Muscle of back (tissue), 13 donors: ENCODE measurements at places on chromosomes 3 and 15.

- no peak for DNase-seq
Observed at GRCh38 chr3:14831916-14832450, 13.2 kb downstream of the FGD5 start.

DNA sequence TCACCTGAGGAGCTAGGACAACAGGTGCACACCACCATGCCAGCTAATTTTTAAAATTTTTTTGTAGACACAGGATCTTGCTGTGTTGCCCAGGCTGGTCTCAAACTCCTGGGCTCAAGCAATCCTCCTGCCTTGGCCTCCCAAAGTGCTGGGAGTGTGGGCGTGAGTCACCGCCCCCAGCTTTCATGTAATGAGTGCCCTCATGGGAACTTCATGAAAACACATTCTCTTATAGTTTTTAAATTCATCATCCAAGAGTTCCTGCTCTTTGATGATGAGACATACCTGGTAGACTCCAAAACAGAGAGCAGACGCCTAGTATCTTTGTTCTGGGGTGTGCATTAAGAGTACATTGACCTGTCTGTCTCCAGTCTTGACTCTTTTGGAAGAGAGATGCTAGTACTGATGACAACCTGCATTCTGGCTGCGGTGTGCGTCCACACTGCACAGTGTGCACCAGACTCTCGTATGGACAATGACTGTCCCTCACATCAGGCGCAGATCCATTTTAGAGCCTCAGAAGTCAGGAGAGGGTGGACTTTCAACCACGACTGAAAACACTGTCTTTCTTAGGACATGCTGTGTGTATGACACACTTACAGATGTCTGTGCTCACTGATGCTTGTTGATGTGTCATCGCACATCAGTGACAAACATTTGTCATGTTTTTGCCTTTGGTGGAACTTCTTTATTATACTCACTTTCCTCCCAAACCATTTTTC is 2.0 kb downstream of the NRROS start:
- DNase-seq, result no peak

DNA sequence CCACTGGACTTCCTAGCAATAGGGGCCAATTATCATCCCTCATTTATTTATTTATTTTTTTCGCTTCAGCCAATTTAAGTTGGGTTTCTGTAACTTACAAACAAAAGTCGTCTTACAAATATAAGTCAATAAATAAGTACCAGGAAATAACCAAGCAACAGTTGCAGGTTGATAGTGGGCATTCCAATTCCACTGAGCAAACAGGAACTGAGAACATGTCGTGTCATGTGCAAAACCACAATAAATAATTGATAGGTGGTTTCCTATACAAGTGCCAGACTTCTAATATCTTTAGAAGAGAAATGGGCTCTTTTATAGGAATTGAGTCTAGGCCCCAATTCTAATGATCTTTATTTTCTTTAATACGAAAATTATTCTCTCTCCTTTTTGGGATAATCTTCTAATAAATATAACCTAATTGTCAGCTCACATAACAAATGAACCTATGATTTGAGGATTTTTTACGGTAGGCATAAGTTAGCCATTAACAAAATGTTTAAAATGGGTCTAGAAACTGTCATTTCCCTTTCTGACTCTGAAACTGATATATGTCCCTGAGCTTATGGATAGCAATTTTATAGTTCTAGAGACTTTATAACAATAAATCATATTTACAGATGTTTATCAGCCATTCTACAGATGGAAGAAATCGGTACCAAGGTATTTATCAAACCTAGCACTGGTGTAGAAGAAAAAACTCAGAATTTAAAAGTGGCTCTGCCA is 571.8 kb downstream of the FOXP1 start:
- DNase-seq, result no peak

- no peak for DNase-seq
Observed at GRCh38 chr3:42189001-42189460, 77.0 kb downstream of the CCK start.

DNA sequence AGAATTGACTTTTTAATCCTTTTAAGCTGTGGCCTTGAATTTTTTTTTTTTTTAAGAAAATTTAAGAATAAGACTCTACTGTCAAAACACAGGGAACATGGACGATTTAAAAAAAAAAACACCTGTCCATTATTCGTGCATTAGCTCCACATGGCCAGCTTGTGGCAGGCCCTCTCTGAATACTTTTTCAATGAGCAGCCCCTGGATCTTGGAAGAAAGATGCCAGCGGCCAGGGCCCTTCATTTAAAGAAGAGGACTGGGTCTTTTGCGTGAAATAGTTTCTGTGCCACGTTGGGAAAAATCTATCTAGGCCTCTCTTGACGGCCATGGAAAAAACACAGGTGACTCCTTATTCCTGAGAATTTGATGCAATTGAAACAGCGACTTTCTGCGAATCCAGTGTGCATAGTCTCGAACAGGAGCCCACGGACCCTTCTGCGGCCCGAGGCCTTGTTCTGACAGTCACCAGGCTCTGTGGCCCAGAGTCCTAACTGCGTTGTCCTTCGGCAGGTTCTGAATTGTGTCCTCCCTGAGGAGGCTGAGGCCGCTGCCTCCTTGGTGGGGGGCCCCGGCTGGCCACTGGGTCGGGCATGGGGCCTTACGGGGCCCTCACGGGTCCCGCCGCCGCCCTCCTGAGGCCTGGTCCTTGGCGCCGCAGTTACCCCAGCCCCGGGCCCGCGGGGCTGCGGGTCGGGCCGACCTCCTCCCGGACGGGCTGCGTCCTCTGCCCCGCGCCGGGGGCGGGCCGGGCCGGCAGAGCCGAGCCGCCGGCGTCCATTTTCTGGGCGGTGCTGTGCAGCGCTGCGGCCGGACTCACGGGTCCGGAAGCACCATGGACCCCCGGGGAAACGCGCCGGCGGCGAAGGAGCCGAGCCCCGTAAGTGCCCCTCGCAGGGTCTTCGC is 33.5 kb downstream of the ZBTB38 start:
- DNase-seq, result peak; percentile 87

GRCh38 chr15:41337631-41338522 is 5.2 kb downstream of the NUSAP1 start:
- no peak for DNase-seq

- no peak for DNase-seq
Observed at GRCh38 chr15:69760890-69761568, 308.4 kb downstream of the RPLP1 start.

GRCh38 chr3:14947100-14947885 is at the start of gene NR2C2:
Gene NR2C2, plus strand, starts transcription at chr3:14947583. Its CDS starts 56,332 bp downstream, at chr3:15003915.
- DNase-seq, result peak; percentile 88
